ENCODE measurements at places on chromosomes 4 and X.
A peak's percentile ranks its signal among the peaks of the same experiment; 100 is the strongest.

GRCh38 chr4:26873391-26874026 lies 12.9 kb downstream of the STIM2 start:
- peak; percentile 34 for DNase-seq

DNA sequence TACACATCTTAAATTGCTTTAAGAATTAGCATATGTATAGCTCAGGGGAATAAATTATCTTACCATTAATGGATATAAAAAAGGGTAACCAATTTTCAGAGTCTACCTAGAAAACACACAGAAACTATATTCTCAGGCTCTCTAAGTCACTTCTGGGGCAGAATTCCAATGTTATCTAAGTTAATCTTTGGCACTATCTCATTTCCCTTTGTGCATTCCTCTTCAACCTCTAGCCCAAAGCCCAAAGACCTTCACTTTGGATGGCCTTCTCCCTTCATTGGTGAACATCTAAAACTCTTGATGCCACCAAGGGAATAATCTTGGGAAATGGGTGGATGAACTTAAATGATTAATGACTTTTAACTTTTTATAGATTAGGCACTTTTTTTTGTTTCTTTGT lies 108.3 kb downstream of the APBB2 start:
- DNase-seq: no peak

- DNase-seq: no peak
Observed at GRCh38 chr4:62544428-62544827, 1344.3 kb downstream of the ADGRL3 start.

- DNase-seq: no peak
Observed at GRCh38 chrX:69238114-69238886, 73.0 kb upstream of the PJA1 start.

DNA sequence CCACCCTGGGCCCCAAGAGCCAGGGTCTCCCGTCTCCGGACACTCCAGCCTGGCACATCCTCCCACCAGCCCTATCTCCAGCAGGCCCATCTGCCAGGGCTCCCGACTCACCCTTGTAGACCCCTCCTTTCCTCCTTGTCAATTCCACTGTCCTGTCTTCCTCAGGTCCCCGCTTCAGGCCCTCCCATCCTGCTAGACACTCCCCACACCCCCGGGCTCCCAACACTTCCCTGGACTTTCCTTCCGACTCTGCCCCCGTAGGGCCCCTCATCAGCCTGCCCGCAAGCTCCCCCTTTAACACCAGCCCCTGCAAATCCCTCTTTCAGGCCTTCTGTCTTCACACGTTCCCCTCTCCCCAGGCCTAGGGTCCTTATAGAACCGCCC lies 1.1 kb downstream of the PRAF2 start:
- DNase-seq: no peak

GRCh38 chrX:153361781-153362397 lies 27.9 kb downstream of the ZNF275 start:
- DNase-seq: no peak

- no peak for DNase-seq
Observed at GRCh38 chrX:148567229-148567628, 66.8 kb downstream of the AFF2 start.

GRCh38 chr4:81470456-81471297 lies 1.0 kb downstream of the RASGEF1B start:
- DNase-seq: no peak

DNA sequence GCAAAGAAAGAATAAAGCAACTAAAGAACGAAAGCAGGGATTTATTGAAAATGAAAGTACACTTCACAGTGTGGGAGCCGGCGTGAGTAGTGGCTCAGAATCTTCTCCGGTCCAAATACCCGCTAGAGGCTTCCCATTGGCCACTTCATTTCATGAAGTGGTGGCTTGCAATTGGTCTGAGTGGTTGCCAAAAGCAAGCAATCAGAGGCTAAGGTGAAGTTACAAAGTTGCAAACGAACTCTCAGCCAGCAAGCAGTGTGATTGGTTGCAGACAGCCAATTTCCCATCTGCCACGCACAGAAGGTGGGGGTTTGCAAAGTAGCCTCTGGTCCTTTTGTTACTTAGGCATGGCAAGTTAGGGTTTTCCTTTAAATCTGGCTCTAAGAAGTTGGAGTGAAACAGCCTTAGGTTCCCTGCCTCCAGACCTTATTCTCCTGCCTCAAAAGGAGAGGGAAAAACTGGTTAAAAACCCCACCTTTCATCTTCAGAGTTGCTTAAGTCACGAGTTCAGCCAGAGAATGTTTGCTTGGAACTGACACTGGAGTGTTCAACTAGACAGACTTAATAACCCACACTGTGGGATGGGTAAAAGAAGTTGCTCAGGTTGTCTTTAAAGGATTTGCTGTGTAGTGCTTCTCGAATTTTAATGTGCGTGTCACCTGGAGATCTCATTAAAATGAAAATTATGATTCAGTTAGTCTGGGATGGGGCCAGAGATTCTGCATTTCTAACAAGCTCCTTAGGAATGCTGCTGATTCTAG lies 6.9 kb upstream of the CLOCK start:
- DNase-seq: no peak

DNA sequence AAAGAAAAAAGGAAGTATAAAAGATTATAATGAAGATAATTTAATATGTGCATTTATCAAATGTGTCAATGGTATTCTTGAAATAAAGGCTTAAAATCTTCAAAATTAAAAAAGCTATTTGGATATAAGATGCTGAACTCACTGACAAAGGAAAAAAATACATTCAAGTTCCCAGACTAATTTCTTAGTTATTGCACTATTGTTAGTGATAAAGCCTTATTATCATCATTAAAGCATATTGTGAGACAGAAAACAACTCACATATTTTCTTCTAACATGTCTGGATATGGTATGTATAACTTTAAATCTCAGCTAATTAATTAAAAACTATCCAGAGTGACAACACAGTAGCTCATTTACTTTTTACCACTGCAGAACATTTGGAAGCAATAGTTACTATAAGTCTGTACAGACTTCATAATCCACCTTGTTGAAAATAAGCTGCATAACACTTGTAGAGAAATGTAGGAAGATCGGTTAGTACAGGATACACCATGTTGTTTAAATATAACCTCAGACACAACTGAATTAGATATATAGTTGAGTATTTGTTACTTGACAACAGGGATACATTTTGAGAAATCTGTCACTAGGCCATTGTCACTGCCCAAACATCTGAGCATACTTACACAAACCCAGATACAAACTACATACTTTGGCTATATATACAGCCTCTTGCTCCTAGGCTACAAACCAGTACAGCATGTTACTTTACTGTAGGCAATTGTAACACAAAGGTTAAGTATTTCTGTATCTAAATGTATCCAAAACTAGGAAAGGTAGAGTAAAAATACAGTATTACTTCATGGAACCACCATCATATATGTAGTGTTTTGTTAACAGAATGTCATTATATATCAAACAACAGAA lies 12.8 kb upstream of the FAM200B start:
- no peak for DNase-seq

- no peak for DNase-seq
Observed at GRCh38 chr4:42656679-42656943, 294 bp downstream of the ATP8A1 start.

- no peak for DNase-seq
Observed at GRCh38 chr4:27020203-27020602, 159.6 kb downstream of the STIM2 start.

DNA sequence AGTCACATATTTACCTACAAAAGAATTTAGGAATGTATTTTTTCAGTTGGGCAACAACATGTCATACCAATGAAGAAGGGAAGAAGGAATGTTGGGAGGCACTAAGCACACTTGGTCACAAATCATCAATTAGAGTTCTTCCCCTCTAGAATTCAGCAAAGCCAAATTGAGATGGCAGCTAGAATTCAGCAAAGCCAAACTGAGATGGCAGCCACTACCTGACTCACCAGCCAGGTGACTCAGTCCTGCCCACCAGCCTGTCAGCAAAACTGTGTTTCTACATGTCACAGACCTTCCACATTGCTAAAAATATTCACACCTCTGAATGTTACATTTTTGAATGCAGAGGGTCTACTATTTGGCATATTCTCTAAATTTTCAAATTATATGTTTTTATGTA lies 63.2 kb upstream of the NOCT start:
- peak; percentile 4 for DNase-seq

- DNase-seq: no peak
Observed at GRCh38 chrX:155242300-155242699, 22.0 kb downstream of the RAB39B start.

GRCh38 chr4:38055566-38055965 lies 95.4 kb downstream of the PTTG2 start:
- DNase-seq: no peak

GRCh38 chr4:120043828-120044227 lies 22.8 kb downstream of the MAD2L1 start:
- DNase-seq: no peak

DNA sequence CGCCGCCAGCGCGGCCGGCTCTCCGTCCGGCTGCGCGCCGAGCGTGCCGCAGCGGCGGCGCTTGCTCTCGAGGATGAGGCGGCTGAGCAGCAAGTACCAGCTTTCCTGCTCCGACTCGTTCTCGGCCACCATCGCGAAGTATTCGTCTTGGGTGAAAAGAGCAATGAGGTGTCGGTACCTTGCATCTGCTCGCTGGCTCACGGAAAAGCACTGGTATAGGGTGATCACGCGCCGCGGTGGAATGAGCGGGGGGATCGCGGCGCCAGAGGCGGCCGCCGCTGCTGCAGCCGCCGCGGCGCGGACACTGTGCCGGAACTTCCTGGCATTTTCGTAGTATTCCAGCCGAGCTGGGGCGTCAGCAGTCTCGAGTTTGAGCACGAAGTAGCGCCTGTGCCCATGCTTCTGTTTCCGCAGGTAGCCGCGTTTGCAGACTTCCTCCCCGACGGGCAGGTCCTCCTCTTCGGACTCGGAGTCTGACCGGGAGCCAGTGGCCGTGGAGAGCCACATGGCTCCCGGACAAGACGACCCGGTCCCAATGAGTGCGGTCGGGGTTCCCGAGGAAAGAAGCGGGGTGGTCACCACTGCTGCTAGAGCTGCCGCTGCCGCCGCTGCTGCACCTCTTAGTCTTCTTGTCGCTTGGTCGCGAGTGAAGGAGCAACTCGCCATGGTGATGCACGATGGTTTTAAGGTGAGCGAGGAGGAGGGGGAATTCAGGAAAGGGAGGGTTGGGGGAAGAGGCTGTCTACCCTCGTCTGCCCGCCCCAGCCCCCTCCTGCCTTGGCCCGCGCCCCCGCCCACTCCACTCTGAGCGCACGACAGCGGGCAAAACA lies 469 bp downstream of the IRS4 start:
- no peak for DNase-seq

DNA sequence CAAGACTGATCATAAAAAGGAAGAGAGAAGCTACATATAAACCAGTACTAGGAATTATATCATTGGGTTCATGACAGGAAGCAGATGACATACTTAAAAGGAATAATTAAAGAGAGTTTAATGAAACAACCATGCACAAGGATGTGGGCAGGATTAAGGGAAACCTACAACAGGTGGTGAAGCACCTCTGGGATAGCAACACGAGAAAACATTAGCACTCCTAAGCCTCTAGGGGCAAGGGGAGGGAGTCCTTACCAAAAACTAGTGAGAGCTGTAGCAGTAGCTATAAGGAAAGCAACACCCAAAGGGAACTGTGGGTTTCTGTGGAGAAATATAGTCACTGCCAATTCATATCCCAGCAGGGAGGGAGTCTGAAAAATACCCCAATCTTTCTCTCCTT lies 7.2 kb upstream of the THOC2 start:
- no peak for DNase-seq

- no peak for DNase-seq
Observed at GRCh38 chrX:134669378-134670098, 11.3 kb upstream of the PLAC1 start.

DNA sequence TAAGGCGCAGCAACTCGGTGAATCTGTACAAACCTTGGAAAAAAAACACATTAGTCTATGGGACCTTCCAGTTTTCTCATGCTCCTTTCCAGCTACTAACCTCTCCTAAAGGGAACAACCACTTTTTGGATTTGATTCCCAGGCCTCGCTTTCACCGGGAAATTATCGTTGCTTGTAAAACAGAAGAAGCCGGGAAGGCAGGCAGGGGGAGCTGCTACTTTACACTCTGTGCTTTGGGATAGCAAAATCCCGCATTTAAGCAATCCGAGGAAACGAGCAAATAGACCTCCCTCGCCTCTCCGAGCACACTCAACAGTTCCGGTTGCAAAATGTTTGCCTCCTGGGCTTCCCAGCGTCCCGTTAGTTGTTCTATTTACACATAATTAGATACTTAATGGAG lies 1.2 kb downstream of the CD38 start:
- no peak for DNase-seq

GRCh38 chr4:141254326-141254725 lies 33.6 kb downstream of the ZNF330 start:
- DNase-seq: no peak

DNA sequence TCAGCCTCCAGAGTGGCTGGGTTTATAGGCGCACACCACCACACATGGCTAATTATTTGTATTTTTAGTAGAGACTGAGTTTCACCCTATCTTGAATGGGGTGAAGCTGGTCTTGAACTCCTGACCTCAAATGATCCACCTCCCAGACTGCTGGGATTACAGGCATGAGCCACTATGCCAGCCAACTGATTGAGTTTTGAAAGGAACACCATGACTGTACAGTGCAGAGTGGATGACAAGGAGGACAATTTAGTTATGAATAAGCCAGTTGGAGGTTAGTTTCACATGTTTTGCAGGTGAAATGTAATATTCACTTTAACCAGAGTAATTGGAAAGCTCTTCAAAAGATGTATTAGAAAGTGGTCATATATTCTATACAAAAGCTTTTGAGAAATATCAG lies 60.8 kb downstream of the PCDH18 start:
- no peak for DNase-seq

- DNase-seq: no peak
Observed at GRCh38 chrX:105349476-105349875, 129.0 kb upstream of the TEX13A start.

GRCh38 chr4:41573502-41574001 lies 35.6 kb downstream of the LIMCH1 start:
- DNase-seq: no peak

GRCh38 chr4:100430451-100430850 lies 87.4 kb downstream of the EMCN start:
- DNase-seq: no peak

GRCh38 chrX:104469771-104470170 lies 96.2 kb upstream of the IL1RAPL2 start:
- DNase-seq: no peak

GRCh38 chrX:12844319-12844718 lies 22.6 kb upstream of the TLR7 start:
- no peak for DNase-seq

GRCh38 chr4:168796362-168797106 lies 213.5 kb downstream of the CBR4 start:
- no peak for DNase-seq

GRCh38 chrX:12007881-12008280 lies 130.4 kb upstream of the FRMPD4 start:
- no peak for DNase-seq

DNA sequence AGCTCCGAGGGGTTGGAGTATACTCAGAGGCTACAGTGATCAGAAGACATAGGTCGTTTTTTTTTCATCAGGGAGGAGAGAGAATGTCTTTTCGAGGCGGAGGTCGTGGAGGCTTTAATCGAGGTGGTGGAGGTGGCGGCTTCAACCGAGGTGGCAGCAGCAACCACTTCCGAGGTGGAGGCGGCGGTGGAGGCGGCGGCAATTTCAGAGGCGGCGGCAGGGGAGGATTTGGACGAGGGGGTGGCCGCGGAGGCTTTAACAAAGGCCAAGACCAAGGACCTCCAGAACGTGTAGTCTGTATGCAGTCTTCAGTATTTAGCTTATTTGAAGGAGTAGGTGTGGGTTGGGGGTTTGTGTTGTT lies 500 bp downstream of the GAR1 start:
- DNase-seq: peak; percentile 3

Data from stimulated activated CD8-positive, alpha-beta memory T cell treated with anti-CD3 and anti-CD28 coated beads, Interleukin-4, amount 100 ng/mL, for 4 hours (primary cell).